Foreskin keratinocyte (primary cell): ENCODE measurements at places on chromosomes 5 and 9. TPM values are rescaled to one million over a fixed set of nuclear protein-coding genes. Genes with fewer than 3 reads are reported as not detected.

CATSPER3 gene
- total RNA-seq = 0.10 and 0.18 TPM in 2 replicates

- no peak for DNase-seq
Measured at GRCh38 chr5:1519631-1520210, 4.0 kb downstream of the LPCAT1 start.

DNA sequence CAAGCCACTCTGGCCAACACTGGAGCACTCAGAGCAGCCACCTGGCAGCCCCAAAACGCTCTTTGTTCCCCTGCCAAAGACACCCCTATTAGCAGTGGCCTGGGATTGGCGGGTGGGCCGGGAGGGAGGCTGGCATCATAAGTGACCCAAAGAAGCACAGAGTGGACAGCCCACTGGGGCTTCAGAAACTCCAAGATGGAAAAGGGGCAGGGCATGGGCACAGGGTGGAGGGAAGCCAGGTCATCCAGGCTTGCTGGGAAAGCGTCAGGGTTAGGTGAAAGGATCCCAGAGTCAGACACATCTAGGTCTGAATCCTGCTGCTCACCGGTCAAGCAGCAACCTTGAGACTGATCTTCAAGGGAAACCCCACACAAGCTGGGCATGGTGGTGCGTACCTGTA lies 14.8 kb downstream of the EEIG1 start:
- DNase-seq = no peak

DNA sequence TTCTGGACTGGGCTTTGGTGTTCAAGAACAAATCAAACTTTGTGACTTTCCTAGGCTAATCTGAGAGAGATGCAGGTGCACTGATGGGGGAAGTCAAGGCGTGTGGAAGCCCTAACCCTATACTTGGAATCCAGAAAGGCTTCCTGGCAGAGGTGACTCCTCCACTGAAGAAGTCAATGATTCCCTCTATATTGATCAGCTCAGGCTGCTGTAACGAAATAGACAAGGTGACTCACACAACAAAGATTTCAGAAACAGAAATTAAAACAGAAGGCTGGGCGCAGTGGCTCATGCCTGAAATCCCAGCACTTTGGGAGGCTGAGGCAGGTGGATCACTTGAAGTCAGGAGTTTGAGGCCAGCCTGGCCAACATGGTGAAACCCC lies 69.6 kb upstream of the GGTA1 start:
- no peak for DNase-seq

GRCh38 chr5:36357391-36357975 lies 55.8 kb upstream of the RANBP3L start:
- DNase-seq = no peak

- DNase-seq = peak; percentile 63
Measured at GRCh38 chr9:87763286-87763685, 37.4 kb downstream of the CTSL start.

LECT2 gene
- total RNA-seq = not detected in 2 replicates

- DNase-seq = no peak
Measured at GRCh38 chr5:95647886-95648860, 1.6 kb downstream of the RFESD start.
